CD4-positive, alpha-beta T cell treated with Interleukin-17A for 1 hour (primary cell): ENCODE measurements at places on chromosomes 6 and 20.
A peak's percentile ranks its signal among the peaks of the same experiment; 100 is the strongest.

GRCh38 chr20:61762167-61762710, 303.4 kb downstream of the TAF4 start:
- DNase-seq, result no peak

GRCh38 chr6:75524322-75524972, 30.8 kb upstream of the FILIP1 start:
- DNase-seq, result no peak

DNA sequence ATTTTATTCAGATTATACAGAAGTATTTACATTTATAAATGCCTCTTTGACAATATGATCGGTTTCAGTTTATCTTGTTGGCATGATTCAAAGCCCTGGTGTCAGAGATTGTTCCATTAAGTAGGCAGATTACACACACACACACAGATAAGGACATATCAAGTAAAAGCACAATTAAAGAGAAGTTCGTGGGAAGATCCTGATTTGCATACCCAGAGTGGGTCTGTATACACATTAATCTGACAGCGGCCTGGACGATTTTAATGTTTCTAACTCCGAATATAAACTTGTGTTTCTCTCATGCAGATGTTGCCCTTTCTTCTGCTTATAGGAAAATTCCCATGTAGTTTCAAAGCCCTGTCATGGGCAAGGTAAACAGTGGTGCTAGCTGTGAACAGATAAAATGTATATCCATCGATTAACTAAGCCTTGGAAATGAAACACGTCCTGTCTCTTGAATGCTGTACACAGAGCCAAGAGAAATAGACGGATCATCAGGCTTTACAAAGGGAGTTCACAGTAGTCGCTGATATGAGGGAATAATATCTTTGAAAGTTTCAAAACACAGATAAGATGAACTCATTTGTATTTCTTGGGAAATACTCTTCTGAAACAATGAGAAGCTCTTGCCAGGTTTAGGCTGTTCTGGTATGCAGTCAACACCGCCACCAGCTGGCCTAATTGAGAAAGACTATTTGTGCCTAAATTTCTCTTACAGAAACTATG, 108.2 kb upstream of the GMDS start:
- peak; percentile 56 for DNase-seq

DNA sequence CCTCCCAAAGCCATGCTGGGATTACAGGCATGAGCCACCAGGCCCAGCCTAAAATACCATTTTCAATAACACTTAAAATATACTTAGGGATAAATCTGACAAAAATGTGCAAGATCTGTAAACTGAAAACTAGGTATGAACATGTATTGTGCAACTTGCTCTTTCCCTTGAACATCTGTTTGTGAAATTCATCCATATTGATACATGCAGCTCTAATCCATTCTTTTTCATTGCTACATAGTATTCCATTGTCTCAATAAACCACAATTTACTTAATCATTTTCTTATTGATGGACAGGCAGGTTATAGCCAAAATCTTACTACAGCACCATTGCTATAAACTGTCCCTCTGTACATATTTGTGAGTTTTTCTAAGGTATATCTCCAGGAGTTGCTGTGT, 4.7 kb upstream of the SLC22A16 start:
- no peak for DNase-seq

DNA sequence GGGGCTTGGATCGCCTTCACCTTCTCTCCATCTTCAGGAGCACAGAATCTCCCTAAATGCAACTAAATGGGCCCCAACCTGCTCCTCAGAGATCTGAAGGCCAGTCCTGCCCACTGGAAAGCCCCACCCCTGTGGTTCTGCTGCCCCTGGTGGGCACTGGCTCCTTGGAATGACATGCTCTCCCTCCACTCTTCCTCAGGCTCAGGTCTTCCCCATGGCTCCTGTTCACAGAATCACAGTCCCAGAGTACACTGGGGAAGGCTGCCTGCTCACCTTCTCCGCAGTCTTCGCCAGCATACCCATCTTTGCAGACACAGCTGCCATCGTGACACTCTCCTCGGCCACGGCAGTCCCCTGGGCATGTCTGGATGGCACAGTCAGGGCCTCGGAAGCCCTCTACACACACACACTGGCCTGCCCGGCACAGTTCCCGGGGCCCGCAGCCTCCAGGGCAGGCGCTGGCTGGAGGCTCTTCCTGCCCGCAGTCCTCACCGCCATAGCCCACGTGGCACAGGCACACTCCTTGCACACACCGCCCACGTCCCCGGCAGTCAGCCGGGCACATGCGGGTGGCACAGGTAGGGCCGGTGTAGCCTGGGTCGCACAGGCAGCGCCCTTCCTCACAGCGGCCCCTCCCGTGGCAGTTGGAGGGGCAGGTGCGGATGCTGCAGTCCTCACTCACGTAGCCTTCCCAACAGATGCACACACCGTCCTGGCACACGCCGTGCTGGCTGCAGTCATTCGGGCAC, 13.6 kb downstream of the TNXB start:
- no peak for DNase-seq

DNA sequence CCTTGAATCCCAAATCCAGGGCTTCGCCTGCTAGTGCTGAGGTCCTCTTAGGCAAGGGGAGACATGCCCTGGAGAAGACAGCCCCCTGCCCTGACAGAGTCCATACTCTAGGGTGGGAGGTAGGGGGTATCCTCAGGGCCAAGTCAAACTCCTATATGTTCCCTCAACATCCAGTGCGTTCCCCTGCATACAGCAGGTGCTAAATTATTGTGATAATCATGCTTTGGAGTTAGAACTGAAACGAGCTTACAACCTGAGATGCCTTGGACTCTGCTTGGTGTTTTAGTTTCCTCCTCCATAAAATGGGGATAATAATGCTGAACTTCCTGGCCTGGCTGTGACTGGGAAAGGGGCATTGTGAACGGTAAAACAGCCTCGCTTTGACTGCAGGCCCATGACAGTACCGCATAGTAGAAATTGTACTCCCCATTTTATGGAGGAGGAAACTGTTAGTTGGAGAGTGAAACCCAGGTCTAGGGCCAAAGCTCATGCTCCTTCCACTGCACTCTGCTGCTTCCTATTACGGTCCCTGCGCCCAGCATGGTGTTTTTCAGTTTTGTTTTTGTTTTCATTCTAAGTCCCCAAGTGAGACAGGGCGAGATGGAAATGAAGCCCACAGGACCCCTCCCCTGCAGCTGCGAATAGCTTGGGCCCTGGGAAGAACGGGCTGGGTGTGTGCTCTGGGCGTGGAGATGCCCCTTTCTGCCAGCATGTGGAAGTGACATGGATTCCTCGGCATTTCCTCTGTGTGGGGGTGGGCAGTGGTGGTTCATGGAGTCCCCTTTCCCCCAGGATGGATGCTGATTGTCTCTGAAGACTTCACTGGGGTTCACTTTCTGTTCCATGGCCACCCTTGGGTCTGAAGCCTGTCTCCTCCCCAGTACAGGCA, 162.5 kb downstream of the VEGFA start:
- no peak for DNase-seq

DNA sequence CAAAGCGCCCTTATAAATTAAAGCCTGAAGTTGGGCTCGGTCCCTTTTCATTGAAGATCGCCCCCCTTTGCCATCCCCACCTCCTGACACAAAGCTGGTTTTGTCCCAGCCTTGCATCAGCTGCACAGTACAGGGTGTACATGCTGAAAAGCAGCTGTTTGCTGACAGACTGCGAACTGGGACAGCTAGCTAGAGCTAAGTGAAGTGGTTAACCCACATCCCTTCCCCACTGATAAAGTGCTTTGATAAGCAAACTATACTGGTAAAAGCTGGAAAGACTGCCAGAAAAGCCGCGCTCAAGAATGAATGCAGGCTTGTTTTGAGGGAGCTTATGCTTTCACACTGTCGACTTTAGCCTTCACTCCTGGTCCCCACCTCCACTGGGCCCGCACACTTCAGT, 207.3 kb downstream of the GMDS start:
- peak; percentile 48 for DNase-seq

- DNase-seq, result peak; percentile 53
These were observed 39.2 kb upstream of the TPD52L1 start for GRCh38 chr6:125114248-125114858.
